ENCODE measurements at places on chromosomes 11 and 22.
A peak's percentile ranks its signal among the peaks of the same experiment; 100 is the strongest.

DNA sequence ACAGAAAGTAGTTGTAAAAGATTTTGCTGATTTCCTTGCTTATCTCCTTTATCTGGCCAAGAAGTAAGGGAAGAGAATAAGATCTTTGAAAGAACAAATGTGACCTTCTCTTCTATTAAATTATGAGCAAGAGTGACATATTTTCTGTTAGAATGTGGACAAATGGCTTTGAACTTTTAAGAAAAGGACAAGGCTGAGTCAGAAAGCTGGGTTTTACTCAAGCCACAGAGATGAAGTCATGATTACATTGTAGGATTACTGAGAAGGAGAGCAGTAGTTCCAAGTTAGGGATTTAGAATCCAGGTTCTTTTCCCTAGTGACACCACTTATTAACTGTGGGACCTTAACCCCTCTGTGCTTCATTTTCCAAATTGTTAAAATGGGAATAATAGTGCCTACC is 13.5 kb downstream of the CCDC90B start:
- no peak for DNase-seq

GRCh38 chr11:35602160-35602793 is 16.0 kb upstream of the FJX1 start:
- DNase-seq = no peak

DNA sequence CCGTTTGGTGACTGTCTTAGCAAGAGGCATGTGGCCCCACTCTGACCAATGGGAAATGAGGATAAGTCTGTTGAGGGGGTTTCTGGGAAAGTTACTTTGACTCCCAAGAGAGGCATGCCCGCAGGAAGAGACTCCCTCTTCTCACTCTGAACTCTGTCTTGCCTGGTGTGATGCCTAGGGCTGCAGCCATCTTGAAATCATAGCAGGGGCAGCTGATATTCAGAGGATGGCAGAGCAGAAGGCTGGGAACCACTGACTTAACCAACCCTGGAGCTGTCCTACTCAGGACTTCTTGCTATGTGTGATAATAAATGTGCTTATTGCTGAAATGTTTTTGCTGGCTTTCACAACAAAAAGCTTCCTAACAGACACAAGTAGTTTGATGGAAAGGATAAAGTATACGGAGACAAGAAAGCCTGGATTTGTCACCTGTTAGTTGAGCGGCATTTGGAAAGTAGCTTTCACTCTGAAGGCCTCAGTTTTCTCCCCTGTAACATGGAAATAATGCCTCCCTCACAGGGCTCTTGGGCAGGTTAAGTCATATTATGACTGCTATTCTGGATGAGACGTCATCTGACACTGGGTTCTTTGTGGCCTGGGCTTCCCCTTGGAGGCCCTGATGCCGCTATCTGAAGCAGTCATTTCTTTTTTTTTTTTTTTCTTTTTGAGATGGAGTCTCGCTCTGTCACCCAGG is 128.5 kb downstream of the CEP164 start:
- DNase-seq = no peak

DNA sequence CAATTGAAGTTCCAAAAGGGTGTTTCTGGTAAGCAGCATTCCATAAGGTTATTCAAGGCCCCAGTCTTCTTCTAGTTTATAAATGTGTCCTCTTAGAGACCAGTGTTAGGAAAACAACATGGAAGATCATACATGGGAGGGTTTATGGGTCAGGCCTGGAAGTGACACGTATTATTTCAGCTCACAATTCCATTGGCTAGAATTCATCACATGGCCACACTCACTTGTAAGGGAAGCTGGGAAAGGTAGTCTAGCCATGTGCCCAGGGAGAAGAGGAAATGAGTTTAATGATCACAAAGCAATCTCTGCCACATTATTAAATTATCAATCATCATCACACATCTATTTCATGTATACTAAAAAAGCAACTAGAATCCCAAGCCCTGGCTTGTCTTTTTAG is 181.7 kb upstream of the TBCEL start:
- DNase-seq = no peak

GRCh38 chr11:400241-400689 is 6.3 kb downstream of the PKP3 start:
- no peak for DNase-seq

- no peak for DNase-seq
Observed at GRCh38 chr22:27628891-27629631, 172.5 kb downstream of the MN1 start.

DNA sequence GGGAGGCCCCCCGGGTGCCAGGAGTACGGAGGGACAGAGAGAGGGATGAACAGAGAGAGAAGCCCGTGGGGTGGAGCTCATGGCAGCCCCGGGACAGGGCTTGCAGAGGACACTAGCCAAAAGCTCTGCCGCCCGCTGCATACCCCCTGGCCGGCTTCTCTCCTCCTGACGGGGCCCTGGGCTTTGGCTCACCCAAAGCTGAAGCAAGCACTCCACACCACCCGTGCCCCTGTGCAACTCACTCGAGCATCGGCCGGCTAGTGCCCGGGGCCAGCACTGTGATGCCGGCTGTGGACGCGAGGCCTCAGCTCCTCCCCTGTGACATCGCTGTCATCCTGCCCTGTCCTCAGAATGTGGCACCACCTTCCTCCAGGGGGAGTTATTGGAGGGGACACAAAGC is 429.6 kb downstream of the BRD1 start:
- no peak for DNase-seq

DNA sequence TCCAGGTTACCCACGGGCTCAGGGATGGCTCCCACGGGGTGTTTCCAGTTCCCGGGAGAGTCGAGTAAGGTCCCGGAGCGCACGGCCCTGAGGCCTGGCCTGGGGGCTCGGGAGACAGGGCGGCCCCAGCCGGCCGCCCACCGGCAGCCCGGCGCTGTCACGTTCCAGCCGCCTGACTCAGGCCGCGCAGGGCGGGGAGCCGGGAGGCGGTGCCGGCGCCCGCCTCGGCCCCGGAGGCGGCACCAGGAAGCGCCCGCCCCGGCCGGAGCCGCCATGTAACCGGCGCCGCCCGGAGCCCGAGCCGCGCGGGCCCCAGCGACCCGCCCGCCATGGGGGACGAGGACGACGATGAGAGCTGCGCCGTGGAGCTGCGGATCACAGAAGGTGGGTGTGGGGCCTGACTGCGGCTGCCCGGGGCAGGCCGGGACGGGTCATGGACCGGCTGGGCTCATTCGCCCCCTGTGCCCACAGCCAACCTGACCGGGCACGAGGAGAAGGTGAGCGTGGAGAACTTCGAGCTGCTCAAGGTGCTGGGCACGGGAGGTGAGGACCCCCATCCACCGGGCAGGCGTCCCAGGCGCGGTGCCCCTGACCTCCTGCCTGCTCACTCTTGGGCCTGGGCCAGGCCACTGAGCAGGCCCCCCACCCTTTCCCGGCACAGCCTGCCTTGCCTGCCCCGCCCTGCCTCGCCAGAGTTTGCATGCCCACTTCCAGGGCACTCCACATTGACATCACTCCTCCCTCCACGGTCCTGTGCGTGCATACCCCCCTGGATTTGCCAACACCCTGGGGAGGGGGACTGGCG is at the start of gene RPS6KA4:
RPS6KA4 (plus strand) TSS at position 256 of the 805 bp plus-strand sequence; CDS start at position 330, 74 bp downstream.
- DNase-seq = no peak

- DNase-seq = no peak
Observed at GRCh38 chr11:129694538-129694937, 121.1 kb upstream of the TMEM45B start.

DNA sequence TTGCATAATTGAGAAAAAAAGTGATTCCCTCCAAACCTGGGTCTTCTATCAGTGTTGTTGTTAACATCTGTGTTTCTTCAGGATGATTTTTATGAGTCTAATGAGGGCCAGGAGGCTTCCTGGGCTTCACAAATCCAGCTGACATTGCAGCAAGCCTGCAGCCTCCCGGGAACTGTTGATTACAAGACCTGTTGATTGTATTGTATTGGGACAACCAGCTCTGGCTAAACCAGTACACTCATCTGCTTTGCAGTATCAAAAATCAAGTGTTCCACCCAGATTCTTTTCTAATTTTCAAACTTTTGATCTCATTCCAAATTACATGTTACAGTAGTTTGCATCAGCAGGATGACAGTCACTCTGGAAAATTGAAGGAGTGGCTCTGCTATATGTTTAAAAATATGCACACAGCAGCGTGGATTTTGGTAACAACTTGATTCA is 16.1 kb upstream of the PRSS23 start:
- DNase-seq = no peak

DNA sequence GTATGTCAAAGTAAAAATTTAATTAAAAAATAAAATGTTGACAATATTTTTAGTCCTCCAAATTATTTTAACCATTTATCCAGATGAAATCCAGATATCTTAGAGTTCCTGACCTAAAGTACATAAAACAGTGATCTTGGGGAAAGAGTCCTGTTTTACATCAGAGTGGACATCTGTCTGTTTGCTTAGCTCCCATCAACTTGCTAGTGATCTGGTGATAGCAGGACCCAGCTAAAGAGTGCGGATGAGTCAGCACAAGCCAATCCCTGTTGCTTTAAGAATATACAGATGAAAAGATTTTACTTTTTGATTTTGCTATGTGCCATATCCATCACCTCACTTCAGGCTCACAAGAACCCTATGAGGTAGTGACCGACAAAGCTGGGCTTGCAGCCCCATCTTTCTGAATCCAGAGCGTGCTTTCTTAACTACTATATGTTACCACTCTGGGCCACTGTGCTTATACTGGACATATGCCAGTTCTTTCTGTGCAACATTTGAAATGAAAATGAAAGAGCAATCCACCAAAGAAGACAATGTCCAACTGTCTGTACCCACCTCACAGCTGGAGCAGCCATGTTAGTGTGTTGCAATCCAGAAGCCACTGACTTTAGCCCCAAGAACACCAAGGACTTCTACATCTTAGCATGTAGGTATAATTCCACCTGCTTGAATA is 167.6 kb upstream of the SESN3 start:
- DNase-seq = peak; percentile 35

DNA sequence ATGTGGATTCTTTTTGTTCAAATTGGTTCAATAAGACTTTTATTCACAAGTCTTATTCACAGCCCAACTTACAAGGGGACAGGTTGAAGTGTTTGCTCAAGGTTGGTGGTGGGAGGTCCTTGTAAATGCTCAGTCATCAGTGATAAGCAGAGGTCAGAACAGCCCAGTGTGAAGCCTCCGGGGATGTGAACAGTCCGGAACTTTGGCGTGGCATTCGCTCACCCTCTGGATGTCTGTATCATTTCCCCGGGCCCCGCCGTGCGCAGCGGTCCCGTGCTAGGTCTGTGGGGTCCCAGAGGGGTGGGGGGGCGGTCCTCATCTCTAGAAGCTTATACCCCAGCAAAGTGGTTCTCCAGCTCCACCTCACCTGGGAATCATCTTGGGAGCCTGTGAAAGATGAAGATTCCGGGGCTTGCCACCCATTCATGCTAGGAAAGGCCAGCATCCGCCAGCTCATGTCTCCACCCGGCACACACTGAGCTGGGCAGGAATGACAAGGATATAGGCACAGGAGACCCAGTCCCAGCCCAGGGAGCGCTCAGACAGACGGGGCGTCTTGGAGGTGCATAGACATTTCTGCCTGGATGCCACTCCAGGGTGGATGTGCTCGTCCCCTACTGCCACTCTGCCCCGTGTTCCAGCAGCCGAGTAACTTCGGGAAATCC is 327.5 kb downstream of the TBC1D22A start:
- no peak for DNase-seq

DNA sequence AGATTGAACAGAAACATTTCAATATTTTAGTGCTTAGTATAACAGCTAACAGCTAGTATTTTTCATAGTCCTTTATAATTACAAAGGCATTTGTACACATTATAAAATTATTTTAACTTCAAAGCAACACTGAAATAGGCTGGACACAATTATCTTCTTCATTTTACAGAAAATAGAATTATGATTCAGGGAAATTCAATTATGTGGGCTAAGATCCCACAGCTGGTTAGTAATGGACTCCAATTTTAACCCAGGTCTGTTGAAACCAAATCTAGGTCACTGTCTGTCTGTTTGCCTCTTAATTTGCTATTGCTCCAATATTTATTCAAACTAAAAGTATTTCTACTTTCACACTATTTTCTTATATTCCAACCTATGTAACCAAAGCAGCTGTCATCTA is 154.1 kb upstream of the CTSC start:
- no peak for DNase-seq

DNA sequence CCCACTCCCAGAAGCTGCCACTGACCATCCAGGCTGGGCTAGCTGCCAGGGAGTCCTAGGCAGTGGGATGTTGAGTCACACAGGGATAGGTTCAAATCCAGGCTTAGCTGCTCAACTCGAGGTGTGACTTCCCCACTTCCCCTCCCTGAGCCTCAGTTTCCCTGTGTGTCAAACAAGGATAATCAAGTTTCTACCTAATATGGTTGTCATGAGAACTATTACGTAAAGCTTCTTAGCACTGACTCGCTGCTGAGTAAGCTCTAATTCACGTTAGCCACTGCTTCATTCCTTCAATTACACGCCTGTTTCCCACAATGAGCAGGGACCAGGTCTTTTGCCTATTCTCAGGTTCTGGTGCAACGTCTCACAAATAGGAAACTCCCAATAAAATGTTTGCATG is 67.7 kb downstream of the SEZ6L start:
- no peak for DNase-seq

- no peak for DNase-seq
Observed at GRCh38 chr11:16799221-16799620, 60.8 kb downstream of the C11orf58 start.

DNA sequence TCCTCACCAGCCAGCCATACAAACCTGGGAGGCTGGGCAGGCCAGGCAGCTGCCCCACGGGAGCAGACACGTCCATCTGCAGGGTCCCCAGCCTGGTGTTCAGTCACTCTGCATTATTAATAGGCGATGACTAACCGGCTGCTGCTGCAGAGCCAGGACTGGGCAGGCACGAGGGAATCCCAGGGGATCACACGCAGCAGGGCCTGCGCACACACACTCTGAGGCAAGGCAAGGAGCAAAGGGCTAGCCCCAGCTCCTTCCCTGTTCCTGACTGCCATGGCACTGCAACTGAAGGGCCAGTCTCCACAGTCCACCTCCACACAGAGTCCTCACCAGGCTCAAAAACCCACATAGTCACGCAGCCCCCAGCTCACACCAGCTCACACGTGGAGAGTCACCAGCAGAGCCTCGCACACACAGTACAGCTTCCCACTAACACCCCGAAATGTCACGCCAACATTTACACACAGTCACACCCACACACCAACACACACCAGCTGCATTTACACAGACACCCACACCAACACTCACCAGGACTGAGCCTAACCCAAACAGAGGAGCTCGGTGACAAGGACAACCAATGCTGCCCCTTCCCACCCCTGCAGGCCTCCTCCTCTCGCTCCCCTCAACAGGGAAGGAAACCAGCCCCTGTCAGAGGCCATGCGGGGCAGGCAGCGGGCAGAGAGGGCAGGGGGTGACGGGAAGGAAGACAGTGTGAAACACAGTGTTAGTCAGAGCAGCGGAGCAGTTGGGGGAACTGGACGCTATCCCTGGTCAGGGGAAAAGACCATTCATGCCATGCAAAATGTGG is 47.3 kb downstream of the NRXN2 start:
- no peak for DNase-seq

Measured in smooth muscle cell of the brain vasculature (primary cell).